ENCODE measurements at places on chromosomes 11 and 22.

- no peak for DNase-seq
These were observed 486.4 kb upstream of the ISX start for GRCh38 chr22:34579519-34579918.

GRCh38 chr11:70650075-70650909 lies 252.0 kb downstream of the CTTN start:
- no peak for DNase-seq

DNA sequence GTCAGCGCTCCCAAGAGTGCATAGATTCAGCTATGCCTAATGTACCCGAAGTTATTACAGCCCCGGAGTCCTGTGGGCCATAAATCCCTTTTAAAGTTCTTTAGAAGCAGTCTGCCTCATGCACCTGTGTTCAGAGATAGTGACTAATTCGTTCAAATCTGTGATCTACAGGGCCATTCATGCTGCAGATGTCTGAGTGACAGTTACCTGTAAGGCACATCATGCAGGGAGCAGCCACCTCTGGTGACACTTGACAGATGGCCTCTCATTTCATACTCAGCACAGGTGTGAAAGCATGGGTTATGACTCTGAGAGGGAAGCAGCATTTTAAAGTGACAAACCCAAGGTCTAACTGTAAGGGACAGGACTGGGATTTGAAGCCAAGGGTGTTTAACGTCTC lies 2.4 kb upstream of the E2F8 start:
- DNase-seq, result no peak

DNA sequence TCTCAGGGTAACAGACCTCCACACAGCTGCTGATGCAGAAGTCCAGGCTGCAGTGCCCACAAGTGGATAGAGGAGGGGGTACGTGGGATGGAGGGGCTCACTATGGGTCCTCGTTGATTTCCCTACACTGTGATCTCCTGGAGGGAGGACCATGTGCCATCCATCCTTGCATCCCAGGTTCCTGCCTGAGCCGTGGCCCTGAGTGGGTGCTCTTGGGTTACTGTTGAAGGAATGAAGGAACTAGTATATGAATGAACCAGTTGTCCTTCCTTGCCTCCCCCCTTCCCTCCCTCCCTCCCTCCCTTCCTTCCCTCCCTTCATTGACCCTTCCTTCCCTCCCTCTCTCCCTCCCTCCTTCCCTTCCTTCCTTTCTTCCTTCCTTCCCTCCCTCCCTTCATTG lies 15.4 kb downstream of the APOBEC3B start:
- DNase-seq, result no peak

- DNase-seq, result no peak
These were observed at the start of gene PYGM for GRCh38 chr11:64759722-64760719. Gene PYGM (minus strand): TSS chr11:64759974. CDS start chr11:64759898, 76 bp downstream.

GRCh38 chr11:102520514-102520913 lies 10.0 kb downstream of the MMP7 start:
- no peak for DNase-seq

DNA sequence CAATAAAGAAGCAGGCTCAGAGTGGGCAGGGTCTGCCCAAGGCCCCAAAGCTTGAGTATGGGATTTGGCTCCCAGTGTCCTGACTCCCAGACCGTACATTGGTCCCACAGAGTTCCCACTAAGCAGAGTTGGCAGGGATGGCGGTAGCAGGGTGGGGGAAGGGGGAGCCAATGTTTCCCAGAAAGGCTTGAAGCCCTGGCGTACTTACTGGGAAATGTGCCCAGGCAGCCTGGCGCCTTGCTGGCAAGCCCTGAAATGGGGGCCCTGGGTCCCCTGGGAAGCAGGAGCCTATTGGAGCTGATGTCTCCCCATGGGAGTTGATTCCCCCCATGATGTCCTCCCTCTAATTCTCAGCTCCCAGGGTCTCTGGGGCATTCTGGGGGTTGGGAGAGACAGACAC lies 9.3 kb downstream of the ARHGEF17 start:
- DNase-seq, result no peak

- DNase-seq, result no peak
These were observed 21.1 kb upstream of the NECTIN1 start for GRCh38 chr11:119750056-119750455.

All from activated effector memory CD4-positive, alpha-beta T cell treated with Interleukin-2 at 50 U/mL for 16 hours (primary cell).